ENCODE measurements at places on chromosomes 5 and 9.

- no peak for DNase-seq
Measured at GRCh38 chr5:44844744-44845143, 36.0 kb downstream of the MRPS30 start.

DNA sequence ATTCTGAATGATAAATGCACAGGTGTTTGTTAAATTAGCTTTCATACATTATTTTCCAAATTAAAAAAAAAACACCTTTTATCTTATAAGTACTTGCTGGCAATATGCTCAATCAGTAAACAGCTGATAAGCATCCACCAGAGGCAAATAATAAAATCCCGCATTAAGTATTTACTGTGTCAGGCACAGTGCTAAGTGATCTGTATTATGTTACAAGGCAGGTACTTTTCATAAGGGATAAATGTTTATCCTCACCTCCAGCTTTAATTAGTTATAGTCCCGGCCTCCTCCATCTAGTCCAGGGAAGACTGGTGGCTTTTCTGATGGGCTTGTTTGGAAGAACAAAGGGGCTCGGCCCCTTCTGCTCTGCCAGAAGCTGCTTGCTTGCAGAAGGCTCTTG is 40.1 kb downstream of the PFDN1 start:
- DNase-seq, result no peak

- DNase-seq, result no peak
Measured at GRCh38 chr9:18928711-18929110, 104.3 kb downstream of the SAXO1 start.

DNA sequence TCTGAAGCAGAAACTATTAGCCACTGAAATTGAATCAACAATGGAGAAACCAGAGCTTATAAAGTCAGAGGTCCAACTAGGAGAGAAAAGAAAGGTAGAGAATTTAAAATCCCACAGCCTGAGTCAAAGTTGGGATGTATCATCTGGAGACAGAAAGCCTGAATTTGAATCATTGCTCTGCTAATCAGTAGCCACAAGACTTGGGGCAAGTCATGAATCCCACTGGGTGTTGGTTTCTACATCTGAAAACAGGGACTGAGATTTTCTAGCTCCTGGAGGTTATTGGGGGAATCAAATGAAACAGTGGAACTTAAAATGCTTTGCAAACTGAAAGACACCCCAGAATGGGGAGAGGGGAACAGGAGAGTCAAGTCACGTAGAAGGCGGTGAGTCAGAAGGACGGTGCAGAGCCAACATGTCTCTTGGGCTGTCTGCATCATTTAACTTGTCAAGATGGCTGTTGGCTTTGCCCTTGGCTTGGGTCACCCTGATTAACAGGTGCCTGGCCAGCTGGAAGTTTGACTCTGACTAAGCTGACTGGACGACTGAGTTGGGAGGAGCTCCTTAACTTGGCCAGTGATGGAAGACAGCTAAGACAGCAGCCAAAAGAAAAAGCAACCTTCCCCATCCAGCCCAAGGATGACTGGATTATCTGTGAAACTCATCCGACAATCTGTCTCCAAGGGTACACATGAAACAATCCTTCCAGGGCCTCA is 60.6 kb upstream of the ADRA1B start:
- DNase-seq, result no peak

- DNase-seq, result no peak
Measured at GRCh38 chr5:124227914-124228313, 518.5 kb downstream of the ZNF608 start.

GRCh38 chr5:157354800-157355199 is 88.9 kb downstream of the CYFIP2 start:
- no peak for DNase-seq

DNA sequence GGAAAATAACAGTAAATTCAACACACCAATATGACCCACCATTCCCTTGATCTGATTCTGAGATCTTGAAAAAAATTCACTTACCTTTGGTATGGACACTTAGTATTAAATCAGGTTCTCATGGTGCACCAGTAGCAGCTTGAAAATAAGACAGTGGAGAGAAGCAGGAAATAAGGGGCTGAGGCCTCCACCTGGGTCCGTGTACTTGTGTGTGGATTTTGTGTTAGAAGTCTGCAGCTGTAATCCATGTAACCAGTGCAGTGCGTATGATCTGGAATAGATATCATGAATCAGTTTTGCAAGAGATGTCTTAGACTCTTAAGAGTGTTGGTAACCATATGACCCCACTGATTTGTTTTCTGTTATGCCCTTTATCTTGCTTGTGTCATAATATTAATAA is 107.1 kb downstream of the FBXL7 start:
- no peak for DNase-seq

DNA sequence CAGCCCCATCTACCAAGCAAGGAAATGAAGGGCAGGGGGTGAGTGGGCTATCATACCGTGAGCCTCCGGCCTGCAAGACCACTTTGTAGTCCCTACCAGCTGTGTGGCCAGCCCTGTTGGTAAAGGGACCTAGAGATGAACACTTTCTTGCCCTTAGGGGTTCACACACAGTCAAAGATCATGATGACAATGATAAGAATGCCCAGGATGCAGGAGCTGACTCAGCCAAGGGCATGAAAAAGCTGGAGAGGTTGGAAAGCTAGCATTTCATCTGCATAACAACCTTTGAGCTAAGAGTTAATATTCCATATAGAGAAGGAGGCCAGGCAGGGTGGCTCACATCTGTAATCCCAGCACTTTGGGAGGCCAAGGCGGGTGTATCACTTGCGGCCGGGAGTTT is 19.2 kb upstream of the FGFR4 start:
- no peak for DNase-seq

DNA sequence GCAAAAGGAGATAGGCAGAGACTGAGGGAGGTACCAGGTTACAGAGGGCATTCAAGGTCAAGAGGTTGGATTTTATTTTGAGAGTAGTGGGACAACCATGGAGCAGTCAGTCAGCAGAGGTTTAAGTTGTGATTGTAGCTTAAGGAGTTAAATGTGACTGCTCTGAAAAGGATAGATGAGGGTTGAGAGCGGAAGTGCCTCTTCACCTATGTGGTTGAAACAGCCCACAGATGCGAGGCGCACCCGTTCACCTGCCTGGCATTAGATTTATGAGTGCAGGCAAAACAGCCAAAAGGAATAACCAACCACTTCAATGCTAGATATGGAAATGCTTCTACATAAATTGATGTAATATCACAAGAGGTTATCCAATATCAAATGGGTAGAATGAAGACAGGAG is 8.4 kb downstream of the ZNF474 start:
- DNase-seq, result no peak

DNA sequence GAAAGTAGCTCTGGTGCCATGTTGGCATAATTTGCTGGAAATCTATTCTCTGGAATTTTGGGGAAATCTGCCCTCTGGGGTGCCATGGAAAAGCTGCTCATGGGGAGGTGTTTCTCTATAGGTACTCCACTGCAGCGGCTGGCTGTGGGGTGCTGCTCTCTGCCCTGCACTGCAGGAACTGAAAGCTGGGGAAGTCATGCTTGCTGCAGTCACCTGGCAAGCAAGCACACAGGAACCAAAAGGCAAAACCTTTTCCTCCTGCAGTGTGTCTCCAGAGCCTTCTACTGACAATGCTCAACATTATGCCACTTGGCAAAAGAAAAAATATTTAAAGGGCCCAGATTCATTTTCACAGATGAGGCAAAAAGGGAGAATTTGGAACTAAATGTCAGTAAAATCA is 25.8 kb upstream of the CARNMT1 start:
- DNase-seq, result no peak

- no peak for DNase-seq
Measured at GRCh38 chr5:411728-412127, 31.2 kb upstream of the EXOC3 start.

GRCh38 chr9:134068744-134069479 is 1.1 kb upstream of the BRD3 start:
- DNase-seq, result no peak

GRCh38 chr5:43646992-43647391 is 44.0 kb downstream of the NNT start:
- no peak for DNase-seq

- DNase-seq, result no peak
Measured at GRCh38 chr9:91784673-91785446, 165.2 kb downstream of the ROR2 start.

DNA sequence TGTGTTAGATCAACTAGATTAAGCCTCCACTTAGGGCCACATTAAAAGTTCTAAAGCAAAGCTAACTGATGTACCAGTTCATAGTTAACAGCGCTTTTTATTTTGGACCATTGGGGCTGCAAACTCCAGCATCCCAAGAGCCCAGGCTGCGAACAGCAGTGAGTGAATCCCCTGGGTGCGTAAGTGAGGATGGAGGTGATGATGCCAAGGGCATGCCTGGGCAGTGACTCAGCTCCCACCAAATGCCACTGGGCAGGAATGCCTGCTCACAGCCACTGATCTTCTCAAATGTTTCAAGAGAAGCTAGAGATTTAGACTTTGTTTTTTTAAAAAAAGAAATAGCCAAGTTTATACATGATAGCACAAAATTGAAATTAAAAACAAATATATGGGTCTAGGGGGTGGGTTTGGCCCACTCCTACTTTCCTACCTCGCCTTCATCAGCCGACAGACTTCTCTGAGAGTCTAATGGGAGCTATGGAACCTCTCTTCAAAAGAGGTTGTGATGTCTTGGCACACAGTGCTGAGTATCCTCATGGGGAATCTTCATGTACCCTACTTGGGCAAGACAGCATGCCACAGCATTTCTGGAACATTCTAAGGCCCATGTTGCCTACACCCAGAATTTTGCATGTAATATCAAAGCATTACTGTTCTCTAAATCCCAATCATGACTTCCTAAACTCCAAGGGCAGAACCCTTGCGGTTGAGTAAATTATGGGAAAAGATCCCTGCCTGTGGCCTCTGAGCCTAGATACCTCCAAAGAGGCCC is 398.1 kb downstream of the EBF1 start:
- no peak for DNase-seq

GRCh38 chr5:25516141-25516540 is 871.4 kb upstream of the CDH10 start:
- DNase-seq, result no peak
